ENCODE measurements at places on chromosomes 3 and 15.

DNA sequence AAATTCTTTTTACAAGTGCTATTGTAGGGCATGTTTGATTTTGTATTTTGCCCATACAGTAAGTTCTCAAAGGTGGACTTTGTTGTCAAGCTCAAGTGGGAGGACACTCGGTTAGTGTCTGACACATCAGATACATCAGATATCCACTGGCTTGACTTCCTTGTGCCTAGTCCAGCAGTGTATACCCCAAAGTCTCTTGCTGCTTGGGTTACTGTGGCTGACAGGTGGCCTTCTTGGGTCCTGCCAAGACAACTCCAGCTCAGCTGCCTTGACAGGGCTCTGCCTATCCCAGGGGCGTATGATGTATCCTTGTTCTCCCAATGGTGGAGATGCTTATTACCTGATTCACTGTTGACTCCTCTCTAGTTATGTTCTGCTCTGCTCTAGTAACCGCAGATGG lies 214.9 kb downstream of the CBLB start:
- DNase-seq = no peak

GRCh38 chr3:51445544-51446280 lies 54.1 kb downstream of the DCAF1 start:
- DNase-seq = no peak

DNA sequence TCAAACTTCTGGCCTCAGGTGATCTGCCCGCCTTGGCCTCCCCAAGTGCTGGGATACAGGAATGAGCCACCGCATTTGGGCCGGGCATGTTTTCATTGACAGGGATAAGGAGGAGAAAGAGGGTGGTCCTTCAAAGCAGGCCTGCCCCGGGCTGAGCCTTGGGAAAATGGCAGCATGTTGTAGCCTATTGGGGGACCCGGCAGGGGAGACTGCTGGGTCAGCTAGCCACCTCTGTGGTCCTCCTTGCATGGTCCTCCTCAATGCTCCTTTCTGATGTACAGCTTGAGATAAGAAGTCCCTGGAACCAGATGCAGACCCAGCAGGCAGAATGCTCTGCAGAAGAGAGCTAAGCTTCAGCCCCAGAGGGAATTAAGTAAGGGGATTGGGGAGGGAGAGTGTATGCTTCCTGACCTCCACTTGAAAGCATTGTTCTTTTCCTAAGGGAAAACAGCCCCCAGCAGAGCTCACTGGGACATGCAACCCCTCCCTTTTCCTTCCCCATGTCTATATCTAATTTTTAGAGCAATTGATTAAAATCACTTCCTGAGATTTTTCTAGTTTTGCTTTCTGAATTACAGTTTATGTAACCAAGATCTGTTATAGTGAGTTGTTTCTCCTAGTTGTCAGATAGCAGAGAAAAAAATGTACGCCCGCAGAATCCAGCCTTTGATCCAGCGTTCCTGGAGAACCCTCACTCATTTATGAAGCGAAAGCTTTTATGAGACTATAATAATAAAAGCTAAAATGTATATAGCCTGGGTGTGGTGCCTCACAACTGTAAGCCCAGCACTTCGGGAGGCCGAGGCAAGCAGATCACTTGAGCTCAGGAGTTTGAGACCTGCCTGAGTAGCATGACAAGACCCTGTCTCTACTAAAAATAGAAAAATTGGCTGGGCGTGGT lies 48.7 kb upstream of the VILL start:
- DNase-seq = no peak

DNA sequence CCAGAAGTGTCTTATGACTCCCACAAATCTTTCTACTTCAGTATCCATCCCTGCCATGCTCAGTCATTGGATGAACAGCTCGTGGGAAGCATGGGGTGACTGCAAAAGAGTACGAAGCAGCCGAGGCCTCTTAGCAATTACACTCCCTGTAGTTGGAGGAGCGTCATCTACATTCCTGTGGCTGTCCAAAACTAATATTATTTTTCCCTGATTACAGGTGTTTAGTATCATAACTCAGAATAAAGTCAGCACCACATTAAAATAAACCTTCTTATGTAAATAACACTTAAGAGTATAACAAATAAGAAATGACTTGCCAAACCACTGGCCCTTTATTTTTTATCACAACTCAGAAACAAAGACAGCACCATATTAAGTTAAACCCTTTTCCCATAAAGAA lies 141.5 kb downstream of the PLOD2 start:
- no peak for DNase-seq

GRCh38 chr3:59056706-59057105 lies 6.9 kb upstream of the CFAP20DC start:
- peak; percentile 61 for DNase-seq

DNA sequence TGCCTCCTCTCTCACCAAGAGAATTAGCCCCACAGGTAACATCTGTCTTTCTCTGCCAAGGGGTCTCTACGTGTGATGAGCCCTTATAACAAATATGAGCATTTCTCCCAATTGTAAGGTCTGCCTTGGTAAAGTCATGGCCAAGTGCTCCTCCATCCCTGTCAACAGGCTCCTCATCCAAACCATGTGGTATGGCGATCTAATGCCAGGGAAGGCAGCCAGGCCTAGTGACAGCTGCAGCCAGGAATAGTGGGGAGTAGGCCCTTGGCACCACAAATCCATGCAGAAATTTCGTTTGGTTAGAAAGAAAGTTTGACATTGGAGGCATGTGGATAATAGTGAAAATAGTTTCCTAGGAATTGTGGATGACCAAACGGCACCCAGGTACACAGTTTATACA lies 4.7 kb upstream of the LRTM1 start:
- DNase-seq = no peak

GRCh38 chr3:38960042-38960622 lies 91.6 kb downstream of the SCN11A start:
- no peak for DNase-seq

- no peak for DNase-seq
These were observed 45.0 kb downstream of the USP13 start for GRCh38 chr3:179697736-179698332.

- DNase-seq = no peak
These were observed 43.3 kb upstream of the VIPR1 start for GRCh38 chr3:42459151-42459550.

GRCh38 chr3:166125179-166125578 lies 288.0 kb upstream of the BCHE start:
- no peak for DNase-seq

- no peak for DNase-seq
These were observed 132.7 kb upstream of the ONECUT1 start for GRCh38 chr15:52922871-52923270.

DNA sequence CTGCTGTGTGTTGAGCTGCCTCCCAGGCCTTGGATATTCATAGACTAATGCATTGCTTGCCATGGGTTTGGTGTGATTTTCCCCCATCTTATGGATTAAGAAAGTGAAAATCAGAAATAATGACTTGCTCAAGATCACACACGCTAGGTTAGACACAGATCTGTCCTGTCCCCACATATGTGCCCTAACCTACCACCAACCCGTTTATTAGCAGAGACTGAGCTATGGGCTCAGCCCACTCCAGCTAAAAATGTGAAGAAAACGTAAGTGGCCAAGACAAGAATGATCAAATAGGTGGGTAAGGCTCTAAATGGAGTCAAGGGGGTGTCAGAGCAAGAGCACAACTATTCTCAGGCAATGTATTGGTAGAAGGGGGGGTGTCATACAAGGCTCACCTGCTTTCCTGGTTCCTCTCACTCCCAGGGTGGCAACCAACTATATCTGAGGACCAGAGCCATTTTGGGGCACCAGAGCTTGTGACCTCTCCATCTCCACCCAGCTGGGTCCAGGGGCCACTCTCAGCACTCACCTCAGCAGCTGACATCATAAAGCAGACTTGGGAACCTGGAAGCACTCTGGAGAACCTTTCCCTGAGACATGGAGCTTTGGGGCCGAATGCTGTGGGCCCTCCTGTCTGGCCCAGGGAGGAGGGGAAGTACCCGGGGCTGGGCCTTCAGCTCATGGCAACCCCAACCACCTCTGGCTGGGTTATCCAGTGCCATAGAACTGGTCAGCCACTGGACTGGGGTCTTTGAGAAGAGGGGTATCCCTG lies 1.4 kb downstream of the HEMK1 start:
- no peak for DNase-seq

GRCh38 chr3:129282727-129283327 lies 4.2 kb downstream of the HMCES start:
- DNase-seq = peak; percentile 75

- DNase-seq = no peak
These were observed 27.8 kb upstream of the C15orf40 start for GRCh38 chr15:83039206-83039605.

DNA sequence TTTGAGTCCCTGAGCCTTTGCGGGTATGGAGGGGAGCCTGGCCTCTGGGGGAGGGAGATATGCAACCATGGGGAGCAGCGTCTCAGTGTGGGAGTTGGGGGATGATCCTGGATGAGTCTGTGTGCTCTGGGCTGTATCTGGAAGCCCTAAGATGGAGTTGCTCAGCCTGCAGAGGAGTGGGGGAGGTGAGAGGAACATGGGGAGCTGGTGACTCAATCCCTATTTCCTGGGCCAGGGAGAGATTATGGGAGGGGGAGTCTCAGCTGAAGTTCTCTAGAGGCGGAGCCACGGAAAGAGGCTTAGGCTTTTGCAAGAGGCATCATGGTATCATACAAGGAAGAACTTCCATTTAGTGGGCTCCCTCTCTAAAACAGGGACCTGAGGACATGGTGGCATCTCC lies 59.5 kb upstream of the TMEM115 start:
- DNase-seq = no peak

DNA sequence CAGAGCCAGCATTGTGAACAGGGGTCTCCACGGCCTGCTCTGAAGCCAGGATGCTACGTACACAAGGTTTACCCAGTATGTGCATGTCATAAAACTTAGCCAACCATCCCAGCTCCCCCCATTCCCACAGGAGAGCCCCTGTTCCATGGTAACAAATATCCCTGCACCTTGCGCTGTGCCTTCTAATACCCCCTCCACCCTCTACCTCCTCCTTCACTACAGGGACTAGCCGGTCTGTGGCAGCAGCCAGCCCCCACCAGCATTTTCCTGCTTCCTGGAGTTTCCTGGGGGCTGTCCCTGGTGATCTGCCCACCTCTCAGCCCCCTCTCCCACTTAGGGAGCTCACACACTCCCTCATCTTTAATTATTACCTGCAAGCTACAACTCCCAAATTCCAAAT lies 20.4 kb downstream of the ACSBG1 start:
- DNase-seq = no peak

DNA sequence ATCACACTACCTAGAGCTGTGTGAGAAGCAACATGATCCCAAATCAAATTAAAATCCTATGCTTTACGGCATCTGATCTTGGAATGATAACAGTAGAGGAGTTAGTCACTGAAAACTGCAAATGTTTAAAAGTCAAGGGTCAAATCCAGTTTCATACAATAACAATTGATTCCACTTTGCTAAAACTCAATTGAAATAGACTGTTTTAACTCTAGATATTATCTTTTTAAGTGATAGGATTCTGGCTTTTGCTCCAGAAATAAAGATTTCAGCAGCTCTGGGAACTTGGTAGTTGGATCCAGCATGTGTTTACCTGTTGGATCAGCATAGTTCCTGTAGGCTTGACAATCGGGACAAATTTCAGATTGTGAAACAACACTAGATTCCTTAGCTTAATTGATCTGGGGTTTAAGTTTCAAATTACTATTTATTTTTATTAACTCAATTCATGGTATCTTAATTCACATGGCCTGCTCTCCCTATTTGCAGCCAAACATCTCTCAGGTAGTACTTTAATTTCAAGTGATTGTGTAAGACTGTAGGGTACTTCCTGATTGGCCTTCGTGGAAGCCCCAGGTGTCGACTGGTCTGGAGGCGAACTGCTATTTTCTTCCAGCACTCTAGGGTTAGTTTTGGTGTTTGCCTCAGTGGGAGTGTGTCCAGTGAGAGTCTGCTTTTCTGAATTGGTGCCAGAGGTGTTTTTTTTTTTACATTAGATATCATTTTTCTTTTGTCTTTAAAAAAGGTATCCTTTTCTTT lies 16.6 kb downstream of the NFKBIZ start:
- no peak for DNase-seq

- no peak for DNase-seq
These were observed 10.7 kb downstream of the TADA3 start for GRCh38 chr3:9781551-9781950.

DNA sequence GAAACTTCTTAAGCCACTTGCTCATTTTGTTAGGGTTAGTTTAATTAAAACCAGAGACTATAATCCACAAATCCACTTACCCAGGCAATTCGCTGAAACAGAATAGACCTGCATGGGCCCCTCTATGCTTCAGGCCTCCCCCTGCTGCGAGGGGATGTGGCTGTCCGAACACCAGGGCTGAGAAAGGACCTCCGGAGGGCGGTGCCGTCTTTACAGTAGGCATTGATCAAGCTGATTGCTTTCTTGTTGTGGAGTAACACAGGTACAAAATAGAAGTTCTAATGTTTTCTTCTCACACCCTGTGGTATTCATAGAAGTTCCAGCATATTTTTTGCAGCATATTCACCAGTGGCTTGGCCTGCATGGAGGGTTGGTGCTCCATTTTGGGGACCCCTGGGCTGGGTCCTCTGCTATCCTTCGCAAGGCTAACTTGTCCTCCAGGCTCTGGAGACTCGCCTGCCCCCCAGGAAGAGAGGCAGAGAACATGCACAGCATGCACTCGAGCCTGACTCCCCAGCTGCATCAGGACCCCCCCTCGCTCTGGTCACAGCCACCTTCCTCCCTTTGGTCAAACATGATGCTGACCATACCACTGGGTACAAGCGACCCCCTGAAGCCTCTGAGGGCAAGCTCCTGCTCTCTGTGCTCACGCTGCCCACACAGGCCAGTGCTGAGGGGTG lies 55.3 kb downstream of the TPRA1 start:
- DNase-seq = no peak

DNA sequence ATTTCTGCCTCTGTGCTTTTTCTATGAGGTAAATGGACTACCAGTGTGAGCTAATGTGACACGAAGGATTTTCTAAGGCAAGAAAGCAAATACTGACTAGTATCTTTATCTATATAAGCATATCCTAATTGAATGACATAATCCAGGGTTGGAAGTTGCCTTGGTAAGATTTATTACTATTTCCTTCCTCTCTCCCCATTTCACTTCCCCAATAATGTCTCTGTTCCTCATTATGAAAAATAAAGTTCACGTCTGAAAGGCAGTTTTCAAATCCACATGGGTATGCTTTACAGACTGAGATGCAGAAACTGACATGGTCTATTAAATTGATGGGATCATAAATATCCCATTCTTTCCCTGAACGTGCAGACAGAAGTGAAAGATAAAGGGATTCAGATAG lies 86.0 kb downstream of the DTWD1 start:
- no peak for DNase-seq

- DNase-seq = peak; percentile 64
These were observed 3.3 kb upstream of the CEP97 start for GRCh38 chr3:101720851-101721840.

- DNase-seq = no peak
These were observed 20.2 kb upstream of the MEF2A start for GRCh38 chr15:99545605-99546004.

DNA sequence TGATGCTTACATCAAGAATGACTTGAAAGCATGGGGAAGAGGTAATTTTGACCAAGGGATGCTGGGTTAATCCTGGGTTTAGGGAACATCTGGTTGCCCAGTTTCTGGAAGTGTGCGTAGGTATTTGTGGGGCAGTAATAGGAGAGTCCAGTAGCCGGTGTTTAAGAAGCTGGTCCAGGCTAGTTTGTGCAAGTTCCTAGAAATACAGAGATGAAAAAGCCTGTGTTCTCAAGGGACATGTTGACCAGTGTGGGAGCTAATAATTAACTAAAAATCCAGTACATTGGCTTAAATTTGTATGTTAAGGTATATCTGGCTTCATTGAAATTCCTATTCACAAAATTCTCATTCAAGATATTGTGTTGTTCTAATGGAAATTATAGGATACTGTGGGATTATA lies 51.2 kb downstream of the UBE2E2 start:
- no peak for DNase-seq

GRCh38 chr3:134336587-134336986 lies 37.7 kb downstream of the AMOTL2 start:
- peak; percentile 78 for DNase-seq

Measured in AG10803 (cell line).